ENCODE measurements at places on chromosomes 11 and 22.

DNA sequence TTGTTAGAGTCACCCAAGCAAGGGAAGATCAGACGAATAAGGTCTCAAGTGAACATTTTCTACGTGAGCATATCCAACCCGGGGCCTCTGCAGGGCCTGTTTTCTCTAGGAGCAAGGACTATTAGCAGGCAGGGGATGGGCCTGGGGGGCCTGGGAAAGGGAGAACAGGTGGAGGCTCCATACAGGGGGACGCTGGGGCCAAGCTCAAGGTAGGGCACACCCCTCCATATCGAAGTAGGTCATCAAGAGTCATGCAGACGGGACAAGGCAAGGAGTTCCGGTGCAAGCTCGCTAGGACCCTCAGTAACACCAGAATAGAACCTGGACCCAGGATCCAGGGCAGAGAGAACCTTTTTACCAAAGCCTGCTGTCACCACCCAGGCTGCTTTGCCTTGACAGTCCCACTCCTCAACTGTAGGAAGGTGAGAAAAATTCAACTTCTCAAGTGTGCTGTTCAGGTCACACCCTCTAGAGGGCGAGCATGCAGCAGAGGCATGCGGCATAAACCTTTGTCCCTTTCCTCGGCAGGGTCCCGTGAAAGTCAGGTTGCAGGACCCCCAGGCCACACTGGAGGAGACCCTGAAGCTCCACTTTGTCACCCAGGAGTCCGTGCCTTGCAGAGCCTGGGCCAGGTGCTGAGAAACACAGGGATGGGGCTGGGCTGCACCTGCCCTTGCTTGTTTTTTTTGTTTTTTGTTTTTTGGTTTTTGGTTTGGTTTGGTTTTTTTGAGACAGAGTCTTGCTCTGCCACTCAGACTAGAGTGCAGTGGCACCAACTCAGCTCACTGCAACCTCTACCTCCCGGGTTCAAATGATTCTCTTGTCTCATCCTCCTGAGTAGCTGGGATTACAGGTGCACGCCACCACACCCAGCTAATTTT is 8.6 kb upstream of the APOBEC3B start:
- DNase-seq: no peak

- no peak for DNase-seq
These were observed 132.3 kb downstream of the CRYBB2 start for GRCh38 chr22:25351631-25352293.

GRCh38 chr11:15976433-15977045 is 379.8 kb downstream of the SOX6 start:
- no peak for DNase-seq

DNA sequence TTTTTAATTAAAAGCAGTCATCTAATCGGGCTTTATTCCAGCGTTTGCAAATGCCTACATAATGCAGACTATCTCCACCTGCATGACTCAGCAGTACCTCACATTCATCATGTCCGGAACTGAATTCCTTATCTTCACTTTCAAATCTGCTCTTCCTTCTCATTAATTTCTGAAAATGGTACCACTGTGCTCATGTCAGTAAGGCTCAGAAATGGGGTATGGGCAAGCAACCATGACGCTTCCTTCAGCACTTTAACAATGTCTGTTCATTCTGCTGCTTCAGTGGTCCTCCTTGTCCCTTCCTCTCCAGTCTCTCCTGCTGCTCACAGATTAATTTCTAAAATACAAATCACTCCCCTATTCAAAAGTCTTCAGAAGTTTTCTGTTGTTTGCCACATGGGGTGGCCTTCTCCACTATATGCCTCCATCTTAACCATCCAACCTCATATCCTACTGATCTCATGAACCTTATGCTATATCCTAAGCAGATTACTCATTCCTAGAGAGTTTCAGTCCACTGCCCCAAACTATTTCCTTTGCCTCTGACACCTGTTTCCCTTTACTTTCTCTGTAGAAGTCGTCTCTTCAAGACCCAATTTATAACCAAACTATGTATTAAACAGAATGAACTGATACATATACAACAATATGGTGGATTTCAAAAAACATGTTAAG is 7.0 kb downstream of the GTF2H1 start:
- DNase-seq: no peak

GRCh38 chr22:19767427-19768341 is 7.1 kb downstream of the TBX1 start:
- no peak for DNase-seq

GRCh38 chr22:28810821-28811491 is 10.6 kb upstream of the XBP1 start:
- no peak for DNase-seq

DNA sequence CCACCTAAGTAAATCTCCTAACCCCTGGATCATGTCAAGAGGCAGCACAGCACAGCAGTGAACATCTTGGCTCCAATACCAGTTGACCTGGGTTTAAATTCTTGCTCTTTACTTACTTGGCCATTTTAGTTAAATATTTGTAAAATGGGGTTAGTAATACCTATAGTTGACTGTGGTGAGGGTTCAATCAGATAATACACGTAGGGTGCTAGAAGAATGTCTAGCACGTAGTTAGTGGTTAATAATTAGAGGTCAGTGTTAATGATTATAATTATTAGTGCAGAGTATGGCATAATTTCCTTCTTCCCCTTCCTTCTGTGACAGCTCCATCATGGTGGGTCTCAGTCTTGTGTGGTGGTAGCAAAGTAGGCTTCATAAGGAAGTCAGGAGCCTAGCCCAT is 520.8 kb downstream of the INSC start:
- DNase-seq: no peak

DNA sequence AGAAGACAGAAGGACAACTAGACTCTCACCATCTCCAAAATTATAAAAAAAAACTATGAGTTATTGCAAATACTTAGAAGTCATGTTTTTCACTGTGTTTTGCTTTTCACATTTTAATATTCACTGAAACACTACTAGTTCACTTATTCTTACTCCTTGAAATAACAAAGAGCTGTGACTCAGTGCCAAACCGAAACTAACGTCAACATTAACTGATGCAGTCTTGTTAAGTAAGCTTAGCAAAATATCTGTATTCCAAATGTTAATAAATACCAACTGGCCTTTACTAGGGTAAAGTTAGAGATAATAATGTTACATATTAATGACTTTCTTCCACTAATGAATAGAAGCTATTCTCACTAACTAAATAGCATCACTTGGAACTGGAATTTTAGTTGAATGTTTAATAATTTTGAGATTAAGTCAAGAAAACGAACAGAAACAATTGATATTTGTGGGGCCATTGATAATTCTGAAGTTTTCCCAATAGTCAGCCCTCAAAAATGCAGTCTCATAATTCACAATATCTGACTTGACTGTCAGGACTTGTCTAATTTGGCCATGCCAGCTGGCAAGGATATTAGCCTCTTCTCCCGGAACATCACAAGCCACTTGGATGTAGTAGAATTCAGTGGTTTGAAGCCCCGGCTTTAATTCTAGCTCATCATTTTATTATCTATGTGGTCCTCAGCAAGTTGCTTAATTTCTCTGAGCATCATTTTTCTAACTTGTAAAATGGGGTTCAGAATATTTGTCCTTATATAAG is 230.1 kb upstream of the DDI1 start:
- DNase-seq: no peak

DNA sequence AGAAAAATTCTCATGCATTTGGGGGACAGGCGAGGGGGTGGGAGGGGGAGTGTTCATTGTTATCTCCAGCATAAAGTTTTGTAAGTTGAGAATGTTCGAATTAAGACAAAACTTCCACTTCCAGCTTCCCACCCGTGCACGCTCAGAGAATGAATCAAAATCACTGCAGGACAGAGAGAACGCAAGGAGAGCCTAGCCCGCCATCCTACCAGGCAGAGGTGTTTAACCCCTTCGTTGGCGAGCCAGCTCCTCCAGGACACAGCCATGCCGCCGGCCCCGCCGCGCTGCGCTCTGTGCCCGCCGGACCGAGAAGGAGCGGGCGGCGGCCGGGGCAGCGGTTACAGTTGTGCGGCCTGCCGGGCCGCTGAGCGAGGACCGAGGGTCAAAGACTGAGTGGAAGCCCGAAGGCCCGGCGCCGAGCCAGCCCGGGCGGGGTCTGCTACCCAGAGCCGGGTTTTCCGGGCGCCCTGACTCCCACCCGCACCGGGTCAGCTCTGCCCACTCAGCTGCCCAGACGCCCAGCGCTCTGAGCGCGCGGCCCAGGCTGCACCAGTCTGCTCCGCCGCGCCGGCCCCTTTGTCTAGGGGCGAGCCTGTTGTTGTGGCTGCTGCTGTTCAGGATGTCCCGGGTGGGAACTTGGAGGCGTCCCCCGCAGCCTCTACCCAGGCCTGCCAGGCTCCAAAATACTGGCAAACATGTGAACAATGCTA is at the start of gene NOX4:
NOX4 (minus strand) TSS at position 395 of the 710 bp plus-strand sequence; CDS start at position 266, 129 bp downstream.
- DNase-seq: no peak

- no peak for DNase-seq
These were observed 25.2 kb downstream of the MORC2 start for GRCh38 chr22:30943368-30943767.

- no peak for DNase-seq
These were observed 42.1 kb upstream of the APLNR start for GRCh38 chr11:57279116-57279515.

DNA sequence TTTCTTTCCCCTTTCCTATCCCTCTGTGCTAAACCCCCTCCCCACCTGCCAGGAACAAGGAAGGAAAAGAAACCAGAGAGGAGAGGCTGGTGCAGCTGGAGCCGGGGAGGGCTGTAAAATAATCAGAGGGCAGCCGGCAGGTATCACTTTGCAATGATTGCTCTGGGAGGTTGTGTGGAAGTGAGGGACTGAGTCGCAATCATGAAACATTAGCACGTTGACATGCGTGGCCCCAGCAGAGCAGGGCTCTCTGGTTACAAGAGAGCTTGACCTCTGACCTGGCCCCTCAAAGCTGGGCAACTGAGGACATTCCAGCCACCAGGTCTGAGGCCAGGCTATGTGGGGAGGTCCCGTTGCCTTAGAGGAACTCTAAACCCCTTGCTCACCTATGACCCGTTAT is 170.8 kb upstream of the BDNF start:
- DNase-seq: no peak

DNA sequence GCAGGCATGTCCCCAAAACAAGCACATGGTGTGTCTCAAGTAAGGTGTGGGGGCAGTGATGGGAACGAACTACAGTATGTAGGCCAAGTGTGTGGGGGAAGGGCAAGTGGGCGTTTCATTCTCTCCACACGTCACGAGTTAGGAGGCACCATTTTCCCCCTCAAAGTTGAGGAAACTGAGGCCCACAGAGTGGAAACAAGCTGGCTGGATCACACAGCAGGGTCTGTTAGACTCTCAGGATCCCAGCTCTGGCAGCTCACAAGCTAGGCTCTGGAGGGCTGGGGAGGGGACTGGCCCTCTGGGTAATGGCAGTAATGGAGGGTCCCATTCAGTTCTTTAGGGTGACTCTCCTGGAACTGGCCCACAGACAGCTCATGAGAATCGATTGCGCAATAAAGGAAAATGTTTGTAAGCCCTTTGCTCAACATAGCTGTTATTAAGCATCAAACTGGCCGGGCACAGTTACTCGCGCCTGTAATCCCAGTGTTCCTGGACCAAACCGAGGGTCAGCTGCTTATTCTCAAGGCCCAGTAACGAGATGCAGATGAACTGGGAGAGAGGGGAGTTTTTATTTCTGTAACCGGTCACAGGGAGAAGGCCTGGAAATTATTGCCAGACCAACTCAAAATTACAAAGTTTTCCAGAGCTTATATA is 24.1 kb upstream of the TUB start:
- DNase-seq: no peak

DNA sequence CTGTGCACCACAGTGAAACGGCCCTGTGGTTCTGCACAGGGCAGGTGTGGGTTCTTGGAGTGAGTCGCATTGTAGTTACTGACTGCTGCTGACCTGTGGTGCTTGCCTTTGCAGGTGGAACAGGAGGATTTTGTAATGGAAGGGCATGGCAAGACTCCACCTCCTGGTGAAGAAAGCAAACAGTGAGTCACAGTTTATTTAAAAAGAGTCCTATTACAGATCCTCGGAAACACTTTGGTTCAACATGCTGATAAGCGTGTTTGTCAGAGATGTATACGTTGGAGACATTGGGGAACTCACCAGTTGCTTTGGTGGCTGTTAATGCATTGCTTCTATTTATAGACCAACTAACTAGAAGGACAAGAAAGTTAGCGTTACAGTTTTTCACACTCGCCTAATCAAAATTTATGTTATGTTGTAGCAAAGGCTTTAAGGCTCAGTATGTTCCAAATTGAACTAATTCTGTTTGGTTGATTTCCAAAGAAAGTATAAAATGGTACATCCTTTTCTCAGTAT is 21.7 kb upstream of the TNRC6B start:
- DNase-seq: no peak

DNA sequence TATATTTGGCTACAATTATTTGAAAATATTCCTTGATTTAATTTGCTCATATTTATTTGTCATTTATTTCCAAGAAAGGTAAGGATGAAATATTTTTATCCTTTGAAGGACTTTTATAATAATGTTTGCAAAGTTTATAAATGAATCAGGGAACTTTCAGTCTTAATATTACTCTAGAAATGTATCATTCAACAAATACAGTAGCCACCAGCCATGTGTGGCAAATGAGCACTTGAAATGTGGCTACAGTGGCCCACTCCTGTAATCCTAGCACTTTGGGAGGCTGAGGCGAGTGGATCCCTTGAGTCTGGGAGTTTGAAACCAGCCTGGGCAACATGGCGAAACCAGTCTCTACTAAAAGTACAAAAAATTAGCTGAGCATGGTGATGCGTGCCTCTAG is 20.3 kb upstream of the PHF21A start:
- DNase-seq: no peak

DNA sequence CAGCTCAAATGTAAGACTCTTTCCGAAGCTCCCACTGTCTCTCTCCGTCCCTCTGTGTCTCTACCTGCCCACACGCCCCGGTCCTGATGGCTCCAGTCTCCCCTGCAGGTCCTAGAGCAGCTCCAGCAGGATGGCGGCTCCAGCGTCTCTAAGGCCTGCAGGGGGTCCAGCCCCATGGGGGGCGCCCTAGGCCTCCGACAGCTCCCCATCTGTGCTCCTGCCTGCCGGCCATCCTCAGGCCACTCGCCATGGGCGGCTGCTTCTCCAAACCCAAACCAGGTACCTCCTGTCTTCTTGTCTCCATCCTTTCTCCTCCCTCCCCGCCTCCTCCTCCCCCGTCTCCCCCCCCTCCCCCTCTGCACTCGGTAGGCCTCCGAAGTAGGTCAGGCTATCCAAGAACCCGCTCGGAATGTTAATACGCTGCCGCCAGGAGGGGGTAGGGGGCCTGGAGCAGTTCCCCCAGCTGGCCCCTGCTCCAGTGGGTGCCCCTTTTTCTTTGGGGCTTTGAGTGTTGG is 699 bp downstream of the AIFM3 start:
- DNase-seq: no peak

DNA sequence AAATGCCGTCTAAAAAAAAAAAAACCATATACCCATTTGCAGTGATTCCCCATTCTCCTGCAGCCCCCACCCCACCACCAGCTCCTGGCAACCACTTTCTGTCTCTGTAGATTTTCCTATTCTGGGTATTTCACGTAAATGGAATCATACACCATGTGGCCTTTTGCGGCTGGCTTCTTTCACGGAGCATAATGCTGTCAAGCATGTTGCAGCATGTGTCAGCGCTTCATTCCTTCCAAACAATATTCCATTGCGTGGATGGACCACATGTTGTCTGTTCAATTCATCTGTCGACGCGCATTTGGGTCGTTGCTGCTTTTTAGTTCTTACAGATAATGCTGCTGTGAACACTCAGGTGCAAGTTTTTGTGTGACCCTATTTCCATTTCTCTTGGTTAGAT is 14.8 kb upstream of the EMID1 start:
- DNase-seq: no peak
